ELR (cell line): ENCODE measurements at places on chromosomes 3 and 15.

DNA sequence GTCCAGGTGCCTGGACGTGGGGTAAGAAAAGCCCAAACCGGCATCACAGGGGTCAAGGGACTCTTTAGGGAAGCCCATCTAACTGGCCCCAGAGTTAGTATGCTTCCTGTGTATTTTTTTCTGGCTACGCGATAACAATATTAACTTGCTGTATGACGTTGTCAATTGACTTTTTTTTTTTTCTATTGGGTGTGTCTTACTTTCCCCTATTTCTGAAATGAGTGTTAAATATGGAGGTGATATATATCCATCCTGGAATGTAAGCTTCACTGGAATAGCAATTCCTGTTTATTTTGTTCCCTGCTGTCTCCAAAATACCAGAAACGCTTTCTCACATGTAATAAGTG is 598 bp upstream of the GMNC start:
- DNase-seq: peak; percentile 44

DNA sequence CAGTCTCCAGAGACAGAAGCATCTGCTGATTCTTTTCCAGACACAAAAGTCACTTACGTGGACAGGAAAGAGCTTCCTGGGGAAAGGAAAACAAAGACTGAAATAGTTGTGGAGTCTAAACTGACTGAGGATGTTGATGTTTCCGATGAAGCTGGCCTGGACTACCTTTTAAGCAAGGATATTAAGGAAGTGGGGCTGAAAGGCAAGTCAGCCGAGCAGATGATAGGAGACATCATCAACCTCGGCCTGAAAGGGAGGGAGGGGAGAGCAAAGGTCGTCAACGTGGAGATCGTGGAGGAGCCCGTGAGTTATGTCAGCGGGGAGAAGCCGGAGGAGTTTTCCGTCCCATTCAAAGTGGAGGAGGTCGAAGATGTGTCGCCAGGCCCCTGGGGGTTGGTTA is 25.4 kb downstream of the SYNM start:
- no peak for DNase-seq

GRCh38 chr3:13762906-13763305 is 117.0 kb downstream of the WNT7A start:
- DNase-seq: no peak

GRCh38 chr3:117887901-117888300 is 1146.7 kb downstream of the IGSF11 start:
- no peak for DNase-seq

DNA sequence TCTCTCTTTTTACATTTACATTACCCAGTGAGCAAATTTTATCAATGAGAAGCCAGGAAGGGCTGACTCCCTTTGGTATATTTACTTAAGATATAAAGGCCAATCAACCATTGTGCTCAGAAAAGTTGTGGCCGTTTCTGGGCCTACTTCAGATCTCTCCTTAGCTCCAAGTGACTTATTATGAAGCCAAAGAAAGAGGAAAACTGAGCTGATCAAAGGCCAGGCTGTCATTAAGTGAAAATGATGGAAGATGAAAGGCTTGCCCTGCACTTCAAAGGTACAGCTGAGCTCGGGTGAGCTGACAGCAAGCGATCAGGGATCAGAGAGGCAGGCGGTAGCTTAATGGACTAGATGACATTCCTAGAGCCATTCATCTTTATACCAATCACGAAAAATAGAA is 24.8 kb downstream of the VGLL4 start:
- no peak for DNase-seq

DNA sequence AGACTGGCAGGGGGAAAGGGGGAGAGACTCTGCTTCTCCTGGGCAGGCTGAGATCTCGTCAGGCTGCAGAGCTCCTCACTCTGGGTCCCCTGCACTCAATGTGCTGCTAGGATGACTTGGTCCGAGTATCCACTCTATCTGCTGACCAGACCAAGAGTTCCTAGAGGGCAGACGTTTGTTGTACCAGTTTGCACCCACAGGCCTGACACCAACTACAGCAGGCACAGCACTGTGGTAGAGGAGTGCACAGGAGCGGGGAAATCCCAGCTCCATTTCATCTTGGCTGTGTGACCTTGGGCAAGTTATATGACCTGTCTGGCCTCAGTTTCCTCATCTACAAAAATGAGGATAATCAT is 29.0 kb downstream of the CCDC12 start:
- no peak for DNase-seq

DNA sequence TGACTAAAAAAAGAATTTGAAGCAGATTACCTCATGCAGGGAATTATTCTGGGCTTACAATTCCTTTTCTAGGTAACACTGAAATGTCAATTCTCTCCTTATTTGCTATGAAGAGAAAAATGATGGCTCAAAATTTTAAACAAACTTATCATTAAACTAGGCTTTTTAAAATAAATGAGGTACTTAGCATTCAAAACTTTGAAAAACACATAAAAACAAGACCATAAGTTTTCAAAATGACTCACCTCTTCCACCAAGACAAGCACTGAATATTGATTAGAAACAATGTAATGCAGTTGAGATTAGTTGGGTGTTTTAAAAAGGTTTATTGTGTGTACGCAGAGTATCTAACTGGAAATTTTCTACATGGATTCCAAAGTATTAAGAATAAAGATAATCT is 154.6 kb downstream of the ADAM10 start:
- no peak for DNase-seq

- no peak for DNase-seq
Observed at GRCh38 chr15:50259276-50259675, 6.2 kb downstream of the HDC start.

DNA sequence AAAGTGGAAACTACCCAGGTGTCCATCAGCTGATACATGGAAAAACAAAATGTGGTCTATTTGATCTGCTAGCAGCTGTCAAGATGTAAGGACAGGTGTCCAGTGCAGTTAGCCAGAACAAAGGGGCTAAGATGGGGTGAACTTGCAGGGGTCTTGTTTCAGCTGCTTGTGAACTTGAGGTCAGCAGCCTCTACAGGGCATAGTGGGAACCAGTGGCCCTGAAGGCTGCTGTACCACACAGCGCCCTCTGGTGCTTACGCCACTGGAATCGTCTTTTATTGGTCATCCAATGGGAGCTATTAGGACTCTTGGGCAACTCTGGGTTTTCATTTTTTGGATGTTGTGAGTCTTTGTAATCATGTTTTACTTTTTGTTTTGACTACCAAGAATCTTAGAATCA is 62.2 kb upstream of the CTSH start:
- peak; percentile 43 for DNase-seq

DNA sequence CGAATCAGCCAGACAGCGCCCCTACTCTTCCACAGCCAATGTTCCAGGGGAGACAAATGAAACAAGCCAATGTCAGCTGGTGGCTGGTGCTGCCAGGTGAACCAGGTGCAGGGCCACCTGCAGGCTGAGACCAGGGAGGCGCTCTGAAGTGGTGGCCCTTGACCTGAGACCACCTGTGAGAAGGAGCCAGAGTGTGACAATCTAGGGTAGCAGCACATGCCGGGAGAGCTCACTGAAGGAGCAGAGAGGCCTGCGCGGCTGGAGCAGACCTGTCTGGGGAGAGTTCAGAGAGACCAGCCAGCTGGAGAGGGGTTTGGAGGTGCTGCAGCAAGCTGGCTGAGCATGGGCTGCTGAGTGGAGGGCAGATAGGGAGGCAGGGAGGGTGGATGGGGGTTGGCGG is 693 bp upstream of the STAB1 start:
- no peak for DNase-seq
